Left colon (tissue), 2 donors: ENCODE measurements at places on chromosomes 1 and 21. TPM values are rescaled to one million over a fixed set of nuclear protein-coding genes. Genes with fewer than 3 reads are reported as not detected.

The CCDC30 gene
- total RNA-seq, result 1.8 TPM

DNA sequence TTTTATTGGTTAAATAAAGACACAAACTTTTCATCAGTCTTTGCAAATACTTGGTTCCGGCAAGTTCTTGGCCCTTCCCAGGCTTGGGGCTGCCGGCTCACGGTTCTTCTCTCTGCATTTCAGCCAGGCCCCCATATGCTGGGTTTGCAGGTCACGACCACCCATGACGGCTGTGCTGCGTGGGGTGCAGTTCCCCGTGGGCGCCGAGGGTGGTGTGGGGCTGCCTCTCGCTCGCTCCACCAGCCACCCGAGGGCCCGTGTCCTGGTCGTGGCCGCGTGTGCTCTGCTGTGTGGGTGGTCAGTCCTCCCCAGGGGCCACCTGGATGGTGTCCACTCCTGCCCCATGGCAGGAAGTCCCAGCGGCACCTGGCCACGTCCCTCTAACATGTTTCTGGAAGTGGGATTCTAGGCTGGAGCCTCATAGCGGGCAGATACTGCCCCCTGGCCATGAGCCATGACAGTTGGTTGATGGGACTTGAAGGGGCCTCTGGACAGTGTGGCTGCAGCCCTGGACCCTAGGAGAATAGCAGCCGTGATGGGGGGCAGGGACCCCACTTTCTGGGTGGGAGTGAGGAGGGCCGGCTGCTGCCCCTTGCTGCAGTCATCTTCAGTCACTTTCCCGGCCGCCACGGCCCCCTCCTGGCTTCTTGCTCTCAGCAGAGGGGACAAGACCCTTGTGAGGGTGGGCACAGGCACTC is 46.3 kb downstream of the SKI start:
- no peak for DNase-seq

The FAM110D gene
- 0.85 TPM for total RNA-seq

The PIK3R3 gene
- 9.3 TPM for total RNA-seq

- DNase-seq, result peak; percentile 8
Observed at GRCh38 chr1:48777219-48777895, 666 bp upstream of the BEND5 start.
